ENCODE measurements at places on chromosomes 12 and 14.

- peak; percentile 27 for DNase-seq
Observed at GRCh38 chr12:110100315-110100970, 23.7 kb upstream of the IFT81 start.

DNA sequence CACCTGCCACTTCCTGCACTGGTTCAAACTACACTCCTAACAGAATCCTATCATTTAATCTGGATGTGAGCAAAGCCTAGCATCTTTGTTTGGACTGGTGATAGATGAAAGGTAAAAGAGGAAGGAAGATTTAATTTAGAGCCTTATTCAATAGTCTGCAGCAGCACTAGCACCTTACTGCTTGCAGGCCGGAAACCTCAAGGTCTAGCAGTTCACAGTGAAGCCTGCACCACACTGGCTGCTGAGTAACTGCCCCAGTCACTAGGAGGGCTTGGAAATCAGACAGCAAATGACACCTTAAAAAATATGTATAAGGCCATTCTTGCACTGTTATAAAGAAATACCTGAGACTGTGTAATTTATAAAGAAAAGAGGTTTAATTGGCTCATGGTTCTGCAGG lies 358.0 kb downstream of the DAD1 start:
- no peak for DNase-seq

DNA sequence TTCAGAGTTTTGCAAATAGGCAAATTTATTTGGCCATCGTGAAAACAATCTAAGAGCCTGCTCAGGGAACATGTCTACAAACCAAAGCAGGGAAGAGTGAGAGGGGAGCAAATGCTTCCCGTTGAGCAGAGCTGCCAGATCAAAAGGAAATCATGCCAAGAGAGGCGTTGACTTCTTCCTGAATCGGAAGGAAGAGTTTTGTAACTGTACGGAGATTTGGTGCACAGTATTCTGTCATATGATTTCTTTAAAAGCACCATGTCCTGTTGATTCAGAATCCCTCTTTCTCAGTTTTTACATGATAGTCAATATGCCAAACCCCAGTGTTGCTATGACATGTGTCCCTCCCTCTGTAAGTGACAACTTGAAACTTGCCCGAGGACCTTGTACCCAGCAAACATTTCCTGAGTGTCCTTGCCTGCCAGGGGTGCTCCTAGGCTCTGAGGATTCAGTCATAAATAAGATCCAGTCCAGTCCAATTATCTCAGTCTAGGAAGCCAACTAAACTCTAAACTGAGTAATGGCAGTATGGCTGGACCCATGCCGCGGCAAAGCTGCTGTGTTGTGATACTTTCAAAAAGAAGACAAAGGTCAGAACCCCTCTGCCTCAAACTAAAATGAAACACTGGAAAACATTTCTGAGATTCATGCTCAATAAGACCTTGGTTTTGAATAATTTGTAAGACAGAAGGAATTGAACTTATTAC lies 300.1 kb upstream of the FKBP4 start:
- no peak for DNase-seq

DNA sequence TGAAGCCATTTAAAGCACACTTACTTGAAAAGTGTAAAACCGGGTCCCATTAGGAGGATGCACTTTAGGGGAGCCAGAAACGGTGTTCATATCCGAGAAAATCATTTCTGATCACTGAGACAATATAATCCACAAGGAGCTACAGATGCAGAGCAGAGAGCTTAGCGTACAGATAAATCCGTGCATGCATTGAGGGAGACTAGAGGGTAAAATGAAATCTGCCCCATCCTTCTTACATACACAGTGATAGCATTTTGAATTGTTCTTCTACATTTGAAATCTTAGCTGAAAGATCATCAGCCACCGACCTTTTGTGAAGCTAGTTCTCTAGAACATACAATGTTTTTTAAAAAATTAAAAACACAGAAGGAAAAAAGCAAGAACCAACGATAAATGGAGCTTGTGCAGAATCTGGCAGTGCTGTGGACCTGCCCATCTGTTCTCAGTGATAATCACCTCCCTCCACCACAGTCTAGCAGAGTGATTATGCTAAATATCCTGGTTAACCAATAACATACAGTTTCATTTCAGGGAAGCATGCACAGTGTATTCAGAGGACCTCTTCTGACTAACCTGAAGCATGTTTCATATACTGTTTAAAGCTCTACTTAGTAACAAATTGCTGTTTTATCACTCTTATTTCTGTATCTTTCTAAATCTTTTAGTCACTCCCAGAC lies 161.1 kb downstream of the PPFIA2 start:
- no peak for DNase-seq

- no peak for DNase-seq
Observed at GRCh38 chr12:84691266-84691665, 221.3 kb downstream of the SLC6A15 start.

- no peak for DNase-seq
Observed at GRCh38 chr14:100708425-100709288, 18.0 kb upstream of the DLK1 start.

GRCh38 chr12:109389146-109389545 lies 41.4 kb downstream of the MYO1H start:
- DNase-seq = no peak

- no peak for DNase-seq
Observed at GRCh38 chr12:76881142-76881541, 2.3 kb upstream of the CSRP2 start.

DNA sequence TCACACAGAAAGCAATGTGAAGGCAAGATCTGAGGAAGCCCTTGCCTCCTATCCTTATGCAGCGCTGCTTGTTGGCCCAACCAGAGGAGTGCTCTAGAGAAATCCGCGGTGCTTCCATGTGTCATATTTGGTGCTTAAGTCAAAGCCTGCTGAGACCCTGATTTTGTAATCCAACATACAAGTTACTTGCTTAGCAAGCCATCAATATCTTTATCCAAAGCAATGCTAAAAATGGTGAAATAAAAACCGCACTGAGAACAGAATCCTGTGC lies 250.0 kb downstream of the MED13L start:
- no peak for DNase-seq

GRCh38 chr12:52685406-52685890 lies 5.2 kb upstream of the KRT1 start:
- no peak for DNase-seq

GRCh38 chr14:65879248-65880009 lies 466.9 kb downstream of the FUT8 start:
- DNase-seq = no peak

- DNase-seq = no peak
Observed at GRCh38 chr12:9674226-9674590, 4.7 kb downstream of the CLEC2D start.

- no peak for DNase-seq
Observed at GRCh38 chr12:124910561-124911478, 3.6 kb downstream of the UBC start.

DNA sequence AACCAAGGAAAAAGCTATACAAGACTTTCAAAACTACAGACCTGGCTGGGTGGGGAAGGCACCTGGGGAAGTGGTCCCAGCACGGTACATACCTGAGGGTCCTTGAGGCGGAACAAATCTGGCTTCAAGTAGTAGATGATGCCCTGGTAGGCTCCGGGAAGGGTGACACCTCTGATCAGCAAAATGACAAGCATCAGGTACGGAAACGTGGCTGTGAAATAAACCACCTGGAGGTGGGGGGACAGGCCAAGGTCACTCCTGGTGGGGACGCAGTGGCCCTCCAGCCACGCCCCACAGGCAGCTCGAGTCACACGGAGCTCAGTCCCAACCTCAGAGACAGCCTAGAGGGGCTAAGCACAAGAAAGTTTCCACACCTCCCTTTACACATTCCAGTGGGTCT lies 15.3 kb downstream of the SLC6A12 start:
- no peak for DNase-seq

- DNase-seq = no peak
Observed at GRCh38 chr14:95477411-95478269, 38.8 kb downstream of the SYNE3 start.

- no peak for DNase-seq
Observed at GRCh38 chr12:83514372-83514771, 827.7 kb downstream of the TMTC2 start.

GRCh38 chr12:8822298-8822697 lies at the start of gene A2ML1:
Gene A2ML1 (plus strand): TSS chr12:8822621. CDS start chr12:8822652, 31 bp downstream.
- no peak for DNase-seq

GRCh38 chr12:89092297-89092696 lies 260.0 kb downstream of the DUSP6 start:
- no peak for DNase-seq

GRCh38 chr12:132761032-132761920 lies at the start of gene ANKLE2:
Gene ANKLE2 (minus strand): TSS chr12:132761832. CDS start chr12:132761798, 34 bp downstream.
- DNase-seq = peak; percentile 40

DNA sequence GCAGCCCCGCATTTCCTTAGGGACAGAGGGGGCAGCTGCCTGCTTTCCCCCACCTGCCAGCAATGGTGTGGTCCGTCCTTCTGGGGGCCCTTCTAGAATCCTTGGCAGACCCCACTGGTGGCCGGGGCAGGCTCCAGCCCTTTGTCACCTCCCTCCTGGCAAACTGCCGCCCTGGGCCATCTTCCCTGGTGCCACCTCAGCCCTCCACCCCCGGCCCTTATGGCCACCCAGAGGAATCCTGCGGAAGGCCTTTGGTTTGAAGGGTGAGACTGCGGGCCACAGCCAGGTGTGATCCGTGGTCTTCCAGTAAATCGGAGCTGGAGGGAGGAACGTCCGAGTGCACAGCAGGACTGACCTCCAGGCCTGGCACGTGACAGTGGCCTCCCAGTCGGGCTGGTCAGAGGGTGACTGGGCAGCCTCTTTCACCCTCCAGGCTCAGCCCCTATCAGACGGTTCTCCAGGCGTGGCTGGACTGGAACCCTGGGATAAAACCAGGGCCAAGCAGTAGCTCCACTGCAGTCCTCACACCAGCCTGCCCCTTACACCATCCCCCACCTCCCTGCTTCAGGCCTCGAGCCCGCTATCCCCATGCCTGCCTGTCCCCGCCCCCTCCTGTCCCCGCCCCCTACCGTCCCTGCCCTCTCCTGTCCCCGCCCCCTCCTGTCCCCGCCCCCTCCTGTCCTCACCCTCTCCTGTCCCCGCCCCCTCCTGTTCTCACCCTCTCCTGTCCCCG lies 12.4 kb downstream of the FBRSL1 start:
- no peak for DNase-seq

DNA sequence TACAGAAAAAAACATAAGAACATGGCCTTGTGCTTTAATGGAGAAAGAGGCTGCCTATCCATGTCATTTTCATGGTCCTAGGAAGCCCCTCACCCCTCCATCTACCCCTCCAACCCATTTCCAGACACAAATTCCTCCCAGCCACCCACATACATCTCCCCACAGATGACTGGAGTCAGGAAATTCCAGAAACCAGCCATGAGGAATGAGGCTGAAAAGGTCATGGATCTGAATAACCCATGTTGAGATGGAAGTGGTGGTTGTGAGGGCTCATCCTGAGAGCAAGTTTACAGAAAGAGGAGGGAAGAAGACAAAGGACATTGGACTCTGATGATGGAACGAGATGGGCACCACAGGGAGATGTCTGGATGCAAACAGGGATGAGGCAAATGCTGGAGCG lies 23.9 kb upstream of the C12orf42 start:
- no peak for DNase-seq

DNA sequence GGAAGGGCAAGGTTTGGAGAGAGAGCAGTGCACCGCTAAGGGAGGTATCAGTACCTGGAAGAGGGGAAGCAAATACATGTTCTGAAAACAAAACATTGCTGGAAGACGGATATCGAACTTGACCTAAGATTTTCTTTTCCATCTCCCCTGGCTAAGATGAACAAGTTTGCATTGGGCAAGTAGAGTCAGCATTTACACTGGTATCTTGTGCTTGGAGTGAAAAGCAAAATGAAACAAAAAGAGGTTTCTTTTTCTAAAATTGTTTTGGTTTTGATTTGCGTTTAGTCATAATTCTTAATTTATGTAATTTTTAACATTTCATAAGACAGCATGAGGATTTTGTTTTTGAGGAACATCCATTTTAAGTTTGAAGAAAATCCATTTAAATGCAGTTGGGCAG lies 881.6 kb downstream of the NRXN3 start:
- no peak for DNase-seq

GRCh38 chr14:65019944-65020566 lies 33.4 kb downstream of the FNTB start:
- no peak for DNase-seq

- peak; percentile 0 for DNase-seq
Observed at GRCh38 chr12:14567351-14568162, at the start of gene PLBD1. Gene PLBD1 (minus strand): TSS chr12:14567883. CDS start chr12:14567696, 187 bp downstream.

GRCh38 chr14:75452324-75452723 lies 24.5 kb downstream of the JDP2 start:
- DNase-seq = no peak

DNA sequence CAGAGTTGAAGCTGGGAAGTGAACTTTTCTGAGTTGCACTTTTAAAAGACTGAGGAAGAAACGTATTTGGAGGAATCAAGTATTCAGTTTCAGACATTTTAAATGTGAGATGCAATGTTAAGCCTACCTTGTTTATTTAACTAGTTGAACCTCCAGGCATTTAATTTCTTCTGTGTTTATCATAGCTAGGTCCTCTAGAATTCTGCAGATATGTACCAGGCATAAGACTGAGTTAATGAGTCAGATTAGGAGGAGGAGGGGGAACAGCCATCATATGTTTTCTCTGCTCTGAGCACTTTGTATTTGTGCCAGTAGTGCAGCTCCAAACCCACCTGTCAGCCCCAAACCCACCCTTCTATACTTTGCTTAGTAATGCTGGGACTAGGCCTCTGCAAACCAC lies 16.4 kb upstream of the SAMD4A start:
- no peak for DNase-seq

- no peak for DNase-seq
Observed at GRCh38 chr14:87131879-87132278, 861.1 kb downstream of the GALC start.

- no peak for DNase-seq
Observed at GRCh38 chr12:125125271-125125670, 60.0 kb downstream of the AACS start.

DNA sequence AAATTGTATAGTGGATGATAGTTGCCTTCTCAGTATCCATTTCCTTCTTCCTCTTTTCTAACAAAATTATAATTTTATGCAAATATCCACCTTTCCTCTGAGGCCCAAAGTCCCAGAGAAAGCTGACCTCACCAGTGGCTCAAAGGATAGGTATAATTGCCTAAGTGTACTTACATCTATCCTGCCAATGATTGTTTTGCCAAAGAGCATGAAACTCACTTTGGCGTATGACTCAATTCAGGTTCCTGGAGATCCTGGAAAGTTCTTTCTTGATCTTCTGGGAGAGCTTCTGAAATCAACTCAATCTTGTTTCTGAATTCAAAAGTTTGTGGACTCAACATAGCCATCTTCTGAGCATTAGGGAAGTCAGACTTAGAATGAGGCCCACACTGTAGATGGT lies 10.5 kb upstream of the RBM25 start:
- no peak for DNase-seq
